ELR (cell line): ENCODE measurements at places on chromosomes 6 and 20.

- DNase-seq, result no peak
These were observed 47.8 kb upstream of the ENTPD6 start for GRCh38 chr20:25147716-25148115.

- DNase-seq, result no peak
These were observed 77.2 kb downstream of the GCNT2 start for GRCh38 chr6:10598084-10598960.

GRCh38 chr6:146543940-146544615, 445 bp downstream of the RAB32 start:
- DNase-seq, result peak; percentile 56

- DNase-seq, result no peak
These were observed 1.2 kb downstream of the NKX2-2 start for GRCh38 chr20:21512634-21513180.

DNA sequence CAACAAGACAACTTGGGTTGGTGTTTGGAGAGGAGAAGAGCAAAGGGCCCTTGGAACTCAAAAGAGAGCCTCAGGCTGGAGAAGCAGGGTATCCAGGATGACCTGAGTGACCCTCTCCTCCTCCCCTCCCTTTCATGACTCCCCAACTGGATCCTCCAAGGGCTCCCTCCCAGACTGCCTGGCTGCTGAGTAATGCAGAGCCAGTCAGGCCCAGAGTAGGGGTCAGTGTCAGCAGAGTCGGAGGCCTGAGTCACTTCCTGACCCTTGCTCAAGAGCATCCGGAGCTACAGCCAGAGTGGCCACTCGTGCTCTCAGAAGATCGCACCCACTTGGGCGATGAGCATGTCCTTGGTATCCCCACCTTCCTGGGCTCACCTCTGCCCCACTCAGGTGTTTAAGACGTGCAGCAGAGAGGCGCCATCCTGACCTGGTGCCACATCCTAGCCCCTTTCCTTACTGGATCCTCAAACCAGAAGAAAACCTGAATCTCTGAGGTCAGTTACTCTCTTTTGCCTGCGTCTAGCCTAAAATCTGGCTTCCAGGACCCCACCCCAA, 2.8 kb upstream of the MAPK13 start:
- DNase-seq, result peak; percentile 97
